ENCODE measurements at places on chromosomes 3 and 15.

DNA sequence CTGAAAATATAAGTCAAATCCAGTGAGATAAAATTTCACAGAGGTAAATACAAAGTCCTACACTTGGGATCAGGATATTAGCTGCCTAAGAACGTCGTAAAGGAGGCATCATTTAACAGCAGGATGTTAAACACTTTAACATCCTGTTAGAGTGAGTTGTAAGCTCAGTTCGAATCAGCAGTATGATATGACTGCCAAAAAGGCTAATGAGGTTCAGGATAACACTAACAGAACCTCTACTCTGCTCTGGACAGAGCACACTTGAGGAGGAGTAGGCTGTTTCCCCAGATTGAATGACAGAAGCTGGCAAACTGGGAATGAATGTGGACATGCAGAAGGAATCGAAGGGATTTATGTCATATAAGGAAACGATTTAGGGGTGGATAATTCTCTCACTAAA, 227.1 kb upstream of the CD96 start:
- no peak for DNase-seq

DNA sequence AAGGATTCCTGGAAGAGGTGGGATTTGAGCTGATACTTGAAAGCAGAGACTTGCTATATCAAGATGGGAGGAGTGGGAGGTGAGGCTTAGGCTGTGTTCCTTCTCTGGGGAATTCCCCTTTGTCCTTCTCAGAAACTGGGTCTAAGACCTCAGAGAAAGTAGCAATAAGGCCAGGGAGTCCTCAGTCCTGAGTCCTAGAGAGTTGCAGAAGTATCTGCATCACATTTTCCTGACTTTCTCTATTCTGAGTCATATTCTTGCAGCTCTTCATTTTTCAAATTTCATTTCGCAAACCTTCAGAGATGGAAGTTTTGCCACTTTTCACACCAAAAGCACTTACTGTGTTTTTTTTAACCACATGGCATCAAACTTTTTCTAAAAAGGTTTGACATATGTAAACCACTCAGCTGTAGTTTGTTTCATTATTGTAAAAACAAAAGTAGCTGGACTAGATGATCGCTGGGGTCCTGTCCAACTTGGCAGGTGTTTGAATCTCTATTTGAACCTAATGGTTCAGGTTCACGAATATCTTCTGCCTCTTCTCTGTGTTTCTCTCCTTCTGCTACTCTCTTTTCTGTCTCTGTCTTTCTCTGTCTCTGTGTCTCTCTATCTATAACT, 21.3 kb downstream of the COLQ start:
- no peak for DNase-seq

DNA sequence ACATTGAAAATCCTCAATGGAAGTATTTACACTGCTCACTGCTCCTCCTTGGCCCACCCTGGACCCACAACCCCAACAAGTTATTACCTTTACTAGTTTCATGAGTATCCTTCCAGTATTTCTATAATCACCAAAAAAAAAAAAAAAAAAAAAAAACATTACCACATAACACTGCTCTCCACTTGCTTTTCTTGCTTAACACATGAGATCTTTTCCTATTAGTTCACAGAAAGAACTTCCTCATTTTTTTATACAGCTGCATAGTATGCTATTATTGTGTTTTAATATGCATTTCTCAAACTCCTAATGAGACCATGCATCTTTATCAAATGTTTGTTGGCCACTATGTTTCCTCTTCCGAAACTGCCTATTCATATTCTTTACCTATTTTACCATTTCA, 14.6 kb downstream of the GABPB1 start:
- DNase-seq = no peak

DNA sequence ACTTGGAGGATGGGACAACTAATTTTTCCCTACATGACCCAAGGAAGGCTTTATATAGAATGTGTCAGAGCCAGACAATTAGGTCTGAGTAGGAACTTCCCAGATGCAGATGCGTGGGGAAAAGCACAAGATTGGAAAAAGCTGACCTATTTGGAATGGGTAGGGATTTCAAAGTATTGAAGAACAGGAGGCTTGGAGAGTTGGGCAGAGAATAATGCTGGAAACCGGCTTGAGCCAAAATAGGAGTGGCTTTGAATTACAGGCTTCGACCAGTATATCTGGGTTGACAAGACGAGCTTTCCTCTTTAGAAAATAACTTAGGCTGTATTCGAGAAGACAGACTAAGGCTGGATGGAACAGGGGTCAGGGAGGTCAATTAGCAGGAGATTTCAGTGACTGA, 181.1 kb downstream of the GBE1 start:
- no peak for DNase-seq

DNA sequence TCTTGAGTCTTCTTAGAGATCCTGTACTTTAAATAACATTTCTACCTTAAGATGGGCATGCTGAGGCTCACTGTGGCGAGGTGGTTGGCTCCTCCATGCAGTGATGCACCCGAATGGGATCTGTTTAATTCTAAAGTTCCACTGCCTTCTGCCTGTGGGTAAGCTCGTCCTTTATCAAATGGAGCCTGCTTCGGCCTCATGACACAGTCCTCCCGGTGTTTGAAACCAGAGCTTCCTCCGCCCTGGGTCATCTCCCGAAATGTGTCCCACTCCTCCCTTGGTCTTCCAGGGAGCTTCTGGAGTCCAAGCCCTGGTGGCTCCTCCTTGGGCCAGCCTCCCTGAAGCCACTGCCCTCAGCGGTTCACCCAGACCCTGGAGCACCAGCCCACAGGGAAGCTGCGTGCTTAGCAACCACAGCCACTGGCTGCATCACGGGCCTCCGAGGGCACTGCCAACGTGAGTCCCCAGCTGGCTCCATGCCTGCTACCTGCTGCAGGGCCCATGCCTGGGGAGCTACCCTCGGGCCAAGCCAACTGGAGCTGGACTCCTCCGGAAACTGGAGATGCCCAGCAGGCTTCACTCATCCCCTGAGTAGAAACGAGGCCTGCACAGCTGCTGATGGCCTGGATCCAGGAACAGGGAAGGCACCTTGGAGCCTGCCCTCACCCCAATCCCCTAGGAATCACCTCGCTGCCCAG, 3.3 kb downstream of the RHCG start:
- no peak for DNase-seq

DNA sequence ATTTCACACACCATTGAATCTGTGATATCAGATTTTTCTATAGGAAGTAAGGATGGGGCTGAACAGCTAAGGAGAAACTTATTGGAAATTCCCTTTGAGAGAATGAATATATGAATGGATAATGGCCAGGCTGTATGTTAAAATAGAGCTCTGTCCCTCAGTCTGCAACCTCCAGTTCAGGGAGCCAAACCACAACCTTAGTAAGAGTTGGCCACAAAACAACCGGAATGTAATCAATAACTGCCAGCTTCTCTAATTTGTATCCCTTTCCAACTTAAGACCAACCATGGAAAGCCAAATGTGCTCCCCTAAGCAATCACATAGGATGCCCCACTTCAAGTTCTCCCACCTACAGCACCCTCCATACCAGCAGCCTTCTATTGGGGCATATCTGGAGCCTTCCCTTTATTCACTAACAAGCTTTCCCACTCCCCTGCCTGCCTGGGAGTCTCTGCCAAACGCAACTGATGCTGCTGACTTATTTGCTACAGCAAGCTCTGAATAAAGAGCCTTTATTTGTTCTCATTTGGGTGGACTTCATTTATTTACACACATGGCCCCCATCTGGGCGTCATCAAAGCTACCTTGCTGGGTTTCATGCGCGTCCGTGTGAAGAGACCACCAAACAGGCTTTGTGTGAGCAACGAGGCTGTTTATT, 75.4 kb upstream of the LARS2 start:
- DNase-seq = no peak

- no peak for DNase-seq
Measured at GRCh38 chr15:74951006-74951405, 5.6 kb downstream of the RPP25 start.

DNA sequence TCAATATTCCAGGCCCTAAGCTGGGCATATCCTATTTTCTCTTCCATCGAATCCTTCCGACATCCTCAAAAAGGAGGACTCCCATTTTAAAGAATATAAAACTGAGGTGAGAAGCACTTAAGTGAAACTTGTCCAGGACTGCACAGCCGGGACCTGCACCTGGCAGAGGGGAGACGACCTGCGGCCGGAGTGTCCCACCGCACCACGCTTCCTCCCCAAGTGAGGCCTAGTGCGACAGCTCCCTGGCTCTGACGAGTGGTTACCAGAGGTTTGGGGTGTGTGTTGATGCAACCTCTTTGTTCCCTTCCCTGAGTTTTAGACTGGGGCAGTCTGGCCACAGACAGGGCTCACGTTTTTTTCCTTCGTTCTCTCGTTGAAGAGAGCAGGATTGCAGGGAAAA, 24.9 kb upstream of the ATP2B2 start:
- DNase-seq = no peak

DNA sequence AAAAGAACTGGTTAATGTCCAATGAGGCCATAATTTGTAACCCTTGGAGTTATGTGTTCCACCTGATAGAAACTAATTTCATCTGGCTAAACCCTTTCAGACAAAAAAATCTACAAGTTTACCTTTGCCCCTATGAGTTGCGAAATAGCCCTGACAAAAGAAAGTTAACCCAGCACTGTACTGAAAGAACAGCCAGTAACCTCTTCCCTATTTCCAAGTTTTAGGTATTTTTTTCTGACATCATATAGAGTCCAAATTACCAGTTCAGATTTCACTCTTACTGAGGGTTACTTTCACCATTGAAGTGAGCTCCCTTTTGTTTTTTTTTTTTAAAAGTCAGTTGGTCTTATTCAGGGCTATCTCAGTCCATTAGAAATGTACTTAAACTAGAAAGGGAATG, 42.8 kb upstream of the PTPRG start:
- peak; percentile 32 for DNase-seq

- DNase-seq = no peak
Measured at GRCh38 chr3:51398595-51399310, 7.7 kb downstream of the RBM15B start.

- no peak for DNase-seq
Measured at GRCh38 chr3:69961706-69962439, 37.7 kb upstream of the SAMMSON start.

DNA sequence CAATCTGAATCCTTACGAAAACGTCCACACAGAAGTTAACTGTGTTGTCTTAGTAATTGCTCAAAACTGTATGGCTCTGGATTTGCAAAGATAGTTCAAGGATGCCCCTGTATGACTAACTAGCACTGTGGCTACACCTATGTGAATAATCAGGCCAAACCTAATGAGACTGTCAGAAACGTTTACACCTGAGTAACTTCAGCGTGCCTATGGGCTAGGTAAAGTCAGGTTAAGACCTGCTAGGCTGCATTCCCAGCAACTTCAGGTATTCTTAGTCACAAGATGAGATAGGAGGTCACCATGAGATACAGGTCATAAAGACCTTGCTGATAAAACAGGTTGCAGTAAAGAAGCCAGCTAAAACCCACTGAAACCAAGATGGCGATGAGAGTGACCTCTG, 87.8 kb upstream of the PLXND1 start:
- DNase-seq = no peak

GRCh38 chr3:42730294-42730693, 27.7 kb upstream of the HHATL start:
- no peak for DNase-seq

- no peak for DNase-seq
Measured at GRCh38 chr15:64681424-64682024, 93.9 kb downstream of the RBPMS2 start.

DNA sequence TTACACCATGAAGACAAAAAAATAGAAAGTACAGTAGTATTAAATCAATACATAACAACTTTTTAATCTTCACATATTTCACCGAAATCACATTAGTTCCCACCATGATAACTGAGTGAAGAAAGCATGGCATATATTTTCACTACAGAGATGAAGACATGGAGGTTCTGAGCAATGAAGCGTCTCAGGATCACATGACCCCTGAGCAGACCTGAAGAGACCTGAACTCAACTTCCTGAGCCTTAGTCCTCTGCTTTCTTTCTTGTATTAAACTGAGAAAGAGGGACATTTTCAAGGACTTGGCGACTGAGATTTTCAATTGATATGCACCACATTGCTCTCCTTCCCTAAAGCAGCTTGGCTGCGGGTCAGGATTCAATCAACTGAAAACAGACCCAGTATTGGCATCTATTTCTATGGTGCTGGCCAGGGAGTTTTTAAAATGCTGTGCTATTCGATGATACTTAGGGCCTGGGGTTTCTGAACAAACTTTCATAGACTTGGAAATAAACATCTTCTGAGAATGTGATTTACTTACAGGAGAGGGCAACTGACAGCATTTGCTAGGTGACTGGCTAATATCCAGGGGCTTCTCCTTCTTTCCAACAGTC, 165.1 kb downstream of the LSAMP start:
- no peak for DNase-seq

DNA sequence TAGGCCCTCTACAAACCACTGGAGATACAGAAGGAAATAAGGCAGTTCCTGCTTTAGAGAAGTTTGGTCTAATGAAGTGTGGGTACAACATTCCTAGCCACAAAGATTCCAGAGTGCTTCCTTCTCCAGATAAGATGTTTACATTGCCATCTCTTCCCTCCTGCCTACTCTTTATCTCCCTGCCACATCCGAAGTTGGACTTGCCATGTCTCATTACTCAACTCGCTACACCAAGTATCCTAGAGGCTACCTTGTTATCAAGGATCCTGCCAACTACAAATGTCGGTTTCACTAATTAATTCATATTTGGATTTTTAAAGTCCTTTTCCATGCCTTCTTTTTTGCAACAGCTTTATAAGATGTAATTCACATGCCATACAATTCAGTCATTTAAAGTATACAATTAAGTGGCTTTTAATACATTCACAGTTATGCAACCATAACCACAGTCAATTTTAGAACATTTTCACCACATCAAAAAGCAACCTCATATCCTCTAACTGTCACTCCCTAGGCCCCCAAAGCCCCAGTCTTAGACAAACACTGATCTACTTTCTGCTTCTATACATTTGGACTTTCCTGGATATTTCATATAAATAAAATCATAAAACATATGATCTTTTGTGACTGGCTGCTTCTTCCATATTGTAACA, 53.7 kb upstream of the CSTA start:
- DNase-seq = no peak

- no peak for DNase-seq
Measured at GRCh38 chr3:14299767-14300166, 102.6 kb upstream of the SLC6A6 start.

- DNase-seq = peak; percentile 49
Measured at GRCh38 chr3:49415931-49416601, 3.8 kb downstream of the TCTA start.

All from GM06990 (cell line).